ENCODE measurements at places on chromosomes 6 and 20.

DNA sequence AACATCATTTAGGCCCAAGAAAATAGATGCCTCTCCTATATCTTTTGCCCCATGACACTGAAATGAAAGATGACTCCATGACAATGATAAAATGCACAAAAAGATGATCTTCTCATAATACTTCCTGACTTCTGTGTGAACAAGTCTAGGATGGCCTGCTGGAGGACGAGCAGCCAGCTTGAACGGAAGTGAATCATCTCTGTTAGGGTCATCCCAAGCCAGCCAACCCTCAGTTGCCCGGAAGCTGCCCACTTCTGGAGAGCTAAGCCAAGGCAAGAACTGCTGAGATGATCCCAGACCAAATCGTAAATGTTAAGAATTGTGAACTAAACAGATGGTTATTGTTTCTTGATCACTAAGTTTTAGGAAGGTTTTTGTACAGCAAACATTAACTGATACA, 249.7 kb upstream of the HS3ST5 start:
- no peak for DNase-seq

DNA sequence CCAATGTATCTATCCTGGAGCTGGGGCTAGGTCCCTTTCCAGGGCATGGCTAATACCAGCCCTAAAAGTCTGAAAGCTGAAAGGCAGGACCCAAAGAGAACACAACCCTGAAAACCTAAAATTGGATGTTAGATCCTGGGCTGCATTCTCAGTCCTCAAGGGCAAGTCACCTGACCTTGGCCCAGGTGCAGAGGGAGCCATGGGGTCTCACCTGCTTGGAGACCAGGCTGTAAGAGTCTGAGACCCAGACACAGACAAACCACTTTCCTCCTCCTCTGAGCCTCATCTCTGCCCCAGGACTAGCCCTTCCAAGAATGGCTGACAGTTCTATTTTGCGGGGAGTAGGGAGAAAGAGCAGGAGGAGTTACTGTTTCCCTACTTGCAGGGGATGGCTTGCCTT, 60.0 kb downstream of the EFCAB8 start:
- no peak for DNase-seq

DNA sequence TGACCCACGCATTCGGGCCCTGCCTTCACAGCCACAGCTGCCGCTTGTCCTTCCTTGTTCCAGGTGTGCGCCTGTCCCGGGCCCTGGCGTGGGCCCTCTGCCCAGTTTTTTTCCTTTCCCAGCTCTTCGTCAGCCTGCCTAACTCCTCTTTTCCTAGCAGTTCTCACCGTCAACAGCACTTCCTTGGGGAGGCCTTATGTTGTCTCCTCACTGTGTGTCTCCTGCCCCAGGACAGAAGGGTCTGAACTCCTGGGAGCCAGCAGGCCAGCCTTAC, 71.8 kb downstream of the CDS2 start:
- DNase-seq, result no peak

DNA sequence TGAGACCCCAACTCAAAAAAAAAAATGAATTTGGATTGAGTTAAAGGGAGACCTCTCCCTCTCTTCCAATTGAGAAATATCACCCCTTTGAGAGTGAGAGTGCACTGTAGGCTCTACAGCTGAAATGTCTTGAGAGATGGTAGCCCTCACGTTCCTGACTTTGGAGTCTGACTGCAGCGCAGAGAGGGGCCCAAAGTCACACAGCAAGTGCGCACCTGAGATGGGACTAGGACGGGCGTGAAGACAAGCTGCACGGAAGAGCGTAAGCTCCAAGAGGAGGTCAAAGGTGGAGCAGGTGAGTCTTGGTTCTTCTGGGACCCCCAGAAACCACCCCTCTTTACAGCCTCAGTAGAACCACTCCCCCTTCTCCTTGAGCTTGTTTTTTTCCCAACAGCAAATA, 643 bp downstream of the SLA2 start:
- DNase-seq, result no peak

DNA sequence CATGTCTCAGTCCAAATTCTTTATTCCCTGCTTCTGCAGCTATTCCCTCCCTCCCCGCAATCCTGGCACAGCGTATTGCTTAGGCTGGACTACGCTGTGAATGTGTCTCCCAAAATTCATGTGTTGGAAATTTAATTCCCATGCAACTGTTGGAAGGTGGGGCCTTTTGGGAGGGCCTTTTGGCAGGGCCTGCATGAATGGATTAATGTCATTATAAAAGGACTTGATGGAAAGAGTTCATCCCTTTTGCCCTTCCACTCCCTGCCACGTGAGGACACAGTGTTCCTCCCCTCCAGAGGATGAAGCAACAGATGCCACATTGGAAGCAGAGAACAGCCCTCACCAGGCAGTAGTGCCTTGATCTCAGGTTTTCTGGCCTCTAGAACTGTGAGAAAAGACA, 20.4 kb upstream of the NOTCH4 start:
- DNase-seq, result no peak

- no peak for DNase-seq
These were observed 991.0 kb downstream of the KIF16B start for GRCh38 chr20:15582146-15582760.

- DNase-seq, result no peak
These were observed 43.0 kb downstream of the EDN1 start for GRCh38 chr6:12333128-12333527.

GRCh38 chr6:9523462-9523861, 891.4 kb downstream of the TFAP2A start:
- no peak for DNase-seq

GRCh38 chr20:50913690-50914375, 17.4 kb downstream of the ADNP start:
- DNase-seq, result no peak

DNA sequence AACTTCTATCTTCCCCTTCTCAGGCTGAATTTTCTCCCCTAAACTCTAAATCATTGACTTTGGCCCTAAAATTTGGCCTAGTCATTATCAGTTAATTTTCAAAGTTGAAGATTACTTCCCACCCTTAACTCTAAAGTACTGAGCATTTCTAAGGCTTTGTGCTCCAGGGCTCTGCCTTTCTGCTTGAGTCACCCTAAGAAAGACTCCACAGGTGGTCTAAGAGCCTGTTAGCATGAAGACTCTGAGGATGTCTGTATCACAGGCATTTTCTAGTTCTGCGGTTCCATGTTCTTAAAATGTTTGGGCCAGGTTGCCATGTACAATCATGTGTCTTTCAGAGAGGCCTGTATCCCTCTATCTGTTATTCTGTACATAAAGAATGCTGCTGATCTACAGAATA, 808.1 kb upstream of the MANEA start:
- DNase-seq, result no peak

- no peak for DNase-seq
These were observed 54.6 kb downstream of the PPARD start for GRCh38 chr6:35396991-35397390.

GRCh38 chr20:11922561-11922960, 4.9 kb downstream of the BTBD3 start:
- no peak for DNase-seq

- DNase-seq, result no peak
These were observed 336.9 kb downstream of the RNF144B start for GRCh38 chr6:18724056-18724455.

DNA sequence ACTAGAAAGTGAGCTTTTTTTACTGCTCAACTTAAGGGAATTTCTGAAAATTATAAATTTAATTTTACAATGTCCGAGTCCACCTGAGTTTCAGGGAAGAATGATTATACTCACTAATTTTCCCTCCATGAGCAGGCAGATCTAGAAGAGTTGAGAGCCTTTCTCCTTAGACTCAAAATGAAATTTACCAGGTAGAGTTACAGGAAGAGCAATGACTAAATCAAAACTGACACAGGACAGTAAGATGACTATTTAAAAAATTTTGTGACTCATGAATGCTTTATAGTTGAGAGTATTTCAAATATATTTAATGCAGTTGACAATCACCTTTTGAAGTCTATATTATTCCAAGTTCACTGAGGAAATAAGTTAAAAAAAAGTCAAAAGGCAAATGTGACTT, 198.1 kb upstream of the NRSN1 start:
- DNase-seq, result no peak

DNA sequence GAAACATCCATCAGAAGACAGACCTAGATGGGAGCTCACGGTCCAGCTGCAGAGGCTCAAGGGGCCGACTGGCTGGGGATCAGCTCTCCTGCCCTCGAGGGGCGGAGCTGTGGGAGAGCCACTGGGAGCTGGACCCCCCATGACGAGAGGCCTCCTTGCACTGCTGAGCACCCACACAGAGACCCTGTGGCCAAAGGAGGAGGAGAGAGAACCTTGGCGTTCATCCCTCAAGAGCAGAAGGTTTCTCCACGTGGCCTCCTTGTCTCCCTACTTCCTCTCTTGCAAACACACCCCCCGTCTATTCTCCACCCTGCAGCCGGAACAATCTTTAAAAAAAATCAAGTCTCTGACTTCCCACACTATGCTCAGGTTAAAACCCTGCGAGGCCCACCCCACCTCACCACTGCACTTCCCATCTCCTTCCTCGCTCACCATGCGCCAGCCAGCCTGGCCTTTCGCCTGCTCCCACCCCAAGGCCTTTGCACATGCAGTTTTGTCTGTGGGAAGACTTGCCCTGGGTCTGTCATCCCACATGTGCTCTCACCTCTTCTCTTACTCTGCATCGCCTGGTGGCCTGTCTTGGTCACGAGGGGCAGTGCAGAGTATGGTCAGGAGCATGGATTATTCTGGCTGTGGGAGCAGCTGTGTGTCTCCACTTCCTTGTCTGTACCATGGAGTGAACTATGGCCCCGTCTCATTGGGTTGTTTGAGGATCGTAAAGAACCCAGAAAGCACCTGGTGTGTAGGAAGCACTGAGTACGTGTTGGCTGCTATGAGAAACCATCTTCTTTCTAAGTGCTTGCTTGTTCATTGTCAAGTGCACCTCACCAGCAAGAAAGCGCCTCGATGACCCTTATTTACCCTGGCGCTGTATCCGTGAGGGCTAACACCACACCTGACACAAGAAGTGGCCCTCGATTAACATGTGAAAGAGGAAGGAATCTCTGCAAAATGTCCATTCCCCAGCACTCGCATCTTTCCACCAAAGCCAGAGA, 32.9 kb downstream of the PMEPA1 start:
- no peak for DNase-seq

DNA sequence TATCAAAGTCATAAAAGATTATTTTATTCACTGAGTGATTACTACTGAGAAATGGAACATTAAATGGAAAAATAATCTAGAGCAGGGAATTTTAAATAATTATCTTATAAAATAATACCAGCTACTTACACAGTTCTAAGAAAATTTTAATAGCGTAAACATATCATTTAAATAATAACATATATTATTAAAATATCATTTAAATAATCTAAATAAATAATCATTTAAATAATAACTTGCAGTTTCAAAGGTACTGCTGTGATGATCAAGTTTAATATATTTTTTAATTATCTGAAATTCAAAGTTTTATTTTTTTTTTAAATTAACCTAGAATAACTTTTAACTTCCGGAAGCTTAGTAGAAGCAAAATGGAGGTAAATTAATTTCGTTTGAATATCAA, 301.2 kb downstream of the TBC1D32 start:
- DNase-seq, result no peak

DNA sequence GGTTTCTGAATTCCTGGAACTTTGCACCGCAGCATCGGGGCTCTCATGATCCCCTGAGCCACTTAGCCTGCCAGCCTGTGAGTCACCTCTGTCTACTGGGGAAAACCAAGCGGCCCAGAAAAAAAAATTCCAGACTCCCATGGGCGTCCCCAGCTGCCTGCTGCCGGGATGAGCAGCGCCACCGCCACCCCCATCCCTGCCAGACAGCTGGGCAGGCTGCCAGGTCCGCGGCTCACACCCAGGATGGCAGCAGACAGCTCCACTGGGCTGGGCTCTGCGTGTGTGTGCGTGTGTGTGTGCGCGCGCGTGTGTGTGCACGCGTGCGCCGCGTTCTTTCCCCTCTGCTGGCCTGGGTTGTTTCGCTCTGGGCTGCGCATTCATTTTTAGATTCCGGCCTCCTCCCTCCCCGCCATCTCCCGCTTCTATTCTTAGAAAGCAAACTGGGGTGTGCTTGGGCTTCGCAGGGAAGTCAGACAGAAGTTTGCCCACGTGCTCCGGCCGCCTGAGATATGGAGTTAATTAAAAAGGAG, 38.9 kb upstream of the PMEPA1 start:
- DNase-seq, result peak; percentile 51

GRCh38 chr6:4606821-4607704, 169.1 kb upstream of the CDYL start:
- DNase-seq, result peak; percentile 26

Data from iPS-NIHi11 (cell line).